ENCODE measurements at places on chromosomes 16 and 17. TPM values are rescaled to one million over a fixed set of nuclear protein-coding genes. Genes with fewer than 3 reads are reported as not detected.
A peak's percentile ranks its signal among the peaks of the same experiment; 100 is the strongest.

- no peak for DNase-seq
- no peak overlapping the region for H3K4me3 ChIP-seq
- no peaks in the 10 kb centered on the region for H3K36me3 ChIP-seq
- no peaks in the 10 kb centered on the region for H3K27me3 ChIP-seq
- H3K27ac ChIP-seq, result peak overlapping the region; percentile 98
These were observed 4.8 kb upstream of the SREBF1 start for GRCh38 chr17:17841601-17842025.

GRCh38 chr16:65910291-65910690, 456.2 kb upstream of the CDH5 start:
- H3K27me3 ChIP-seq, result no peaks in the 10 kb centered on the region
- no peak overlapping the region for H3K27ac ChIP-seq
- H3K36me3 ChIP-seq, result no peaks in the 10 kb centered on the region

CLEC10A gene
- total RNA-seq, result not detected

PRSS22 gene
- total RNA-seq, result 2.0 TPM

GRCh38 chr17:68443972-68444464, 13.3 kb downstream of the WIPI1 start:
- H3K27ac ChIP-seq, result no peak overlapping the region
- DNase-seq, result no peak
- no peaks in the 10 kb centered on the region for H3K4me1 ChIP-seq

DNA sequence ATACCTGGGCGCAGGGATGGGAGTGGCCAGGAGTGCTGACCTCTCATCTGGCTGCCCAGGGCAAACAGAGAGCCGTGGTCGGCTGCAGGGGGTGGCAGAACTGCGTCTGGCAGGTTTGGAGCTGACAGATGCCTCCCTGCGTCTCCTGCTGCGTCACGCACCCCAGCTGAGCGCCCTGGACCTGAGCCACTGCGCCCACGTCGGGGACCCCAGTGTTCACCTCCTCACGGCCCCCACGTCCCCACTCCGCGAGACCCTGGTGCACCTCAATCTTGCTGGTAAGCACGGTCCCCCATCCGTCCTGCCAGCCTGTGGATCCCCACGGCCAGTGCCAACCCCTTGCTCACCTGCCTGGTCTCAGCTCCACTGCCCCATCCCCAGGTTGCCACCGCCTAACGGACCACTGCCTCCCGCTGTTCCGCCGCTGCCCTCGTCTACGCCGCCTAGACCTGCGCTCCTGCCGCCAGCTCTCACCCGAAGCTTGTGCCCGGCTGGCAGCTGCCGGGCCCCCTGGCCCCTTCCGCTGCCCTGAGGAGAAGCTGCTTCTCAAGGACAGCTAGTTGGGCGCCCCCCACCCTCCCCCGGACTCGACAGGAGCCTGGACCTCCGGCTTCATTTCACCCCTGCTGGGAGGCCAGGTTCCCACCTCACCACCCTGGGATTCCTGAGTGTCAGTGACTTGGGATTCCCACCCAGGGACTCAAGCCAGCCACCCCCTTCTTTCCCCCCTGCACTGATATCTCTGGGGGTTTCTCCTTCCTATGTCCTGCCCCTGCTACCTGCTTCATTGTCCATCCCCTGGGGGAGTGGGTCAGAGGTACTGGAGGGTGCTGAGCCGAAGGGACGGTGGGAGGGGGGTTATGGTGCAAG, 2.0 kb upstream of the ORAI3 start:
- H3K36me3 ChIP-seq, result peaks cover 16% of the 10 kb centered on the region
- peaks cover 13% of the 10 kb centered on the region for H3K4me1 ChIP-seq
- H3K27me3 ChIP-seq, result no peaks in the 10 kb centered on the region
- peak overlapping the region; percentile 95 for H3K27ac ChIP-seq
- DNase-seq, result no peak
- peak overlapping the region; percentile 63 for H3K4me3 ChIP-seq

FBXO31 gene
- 11.3 TPM for total RNA-seq

DNA sequence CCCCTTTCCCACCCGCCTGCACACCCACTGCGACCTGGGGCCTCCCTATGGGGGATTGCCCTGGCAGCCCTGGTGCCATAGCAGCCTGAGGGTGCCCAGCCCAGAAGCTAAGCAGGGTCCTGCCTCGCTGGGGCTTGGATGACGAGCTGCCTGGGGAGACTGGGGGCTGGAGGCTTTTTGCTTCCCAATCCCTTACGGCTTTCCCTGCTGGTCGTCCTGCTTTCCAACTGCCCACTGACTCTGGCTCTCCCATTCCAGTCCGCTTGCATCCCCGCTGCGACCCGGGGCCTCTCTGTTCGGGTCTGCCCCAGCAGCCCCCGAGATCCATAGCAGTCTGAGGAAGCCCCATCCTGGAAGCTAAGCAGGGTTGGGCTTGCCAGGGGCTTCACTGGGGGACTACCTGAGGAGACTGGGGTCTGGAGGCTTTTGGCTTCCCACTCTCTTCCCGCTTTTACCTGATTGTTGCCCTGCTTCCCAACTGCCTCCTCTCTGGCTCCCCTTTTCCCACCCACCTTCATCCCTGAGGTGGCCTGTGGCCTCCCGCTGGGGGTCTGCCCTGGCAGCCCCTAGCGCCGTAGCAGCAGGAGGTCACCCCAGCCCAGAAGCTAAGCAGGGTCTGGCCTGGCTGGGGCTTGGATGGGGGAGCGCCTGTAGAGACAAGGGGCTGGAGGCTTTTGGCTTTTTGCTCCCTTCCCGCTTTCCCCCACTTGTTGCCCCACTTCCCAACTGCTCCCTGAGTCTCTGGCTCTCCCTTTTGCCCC, 2292.8 kb downstream of the TP53TG3F start:
- no peak overlapping the region for H3K4me3 ChIP-seq
- H3K27ac ChIP-seq, result no peak overlapping the region

DNA sequence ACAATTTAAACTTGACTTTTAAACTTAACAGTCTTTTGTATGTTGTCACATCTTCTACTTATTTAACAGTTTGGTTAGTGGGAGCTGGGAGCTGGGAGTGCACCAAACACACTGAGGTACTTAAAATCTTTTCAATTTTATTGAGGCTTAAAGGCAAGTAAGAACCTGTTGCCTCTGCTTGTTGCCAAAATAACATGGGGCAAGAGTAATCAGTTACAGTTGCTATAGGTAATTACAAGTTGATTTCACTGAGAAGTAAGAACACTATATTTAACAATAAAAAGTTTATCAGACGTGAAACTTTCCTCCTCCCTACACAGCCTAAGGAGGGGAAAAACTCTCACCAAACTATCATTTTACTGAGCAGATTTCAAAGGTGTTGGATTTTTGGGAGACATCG, 135.2 kb downstream of the FTO start:
- DNase-seq, result no peak
- no peaks in the 10 kb centered on the region for H3K36me3 ChIP-seq
- H3K4me3 ChIP-seq, result no peak overlapping the region
- no peaks in the 10 kb centered on the region for H3K27me3 ChIP-seq
- H3K27ac ChIP-seq, result no peak overlapping the region

KRTAP2-2 gene
- total RNA-seq, result not detected

DNA sequence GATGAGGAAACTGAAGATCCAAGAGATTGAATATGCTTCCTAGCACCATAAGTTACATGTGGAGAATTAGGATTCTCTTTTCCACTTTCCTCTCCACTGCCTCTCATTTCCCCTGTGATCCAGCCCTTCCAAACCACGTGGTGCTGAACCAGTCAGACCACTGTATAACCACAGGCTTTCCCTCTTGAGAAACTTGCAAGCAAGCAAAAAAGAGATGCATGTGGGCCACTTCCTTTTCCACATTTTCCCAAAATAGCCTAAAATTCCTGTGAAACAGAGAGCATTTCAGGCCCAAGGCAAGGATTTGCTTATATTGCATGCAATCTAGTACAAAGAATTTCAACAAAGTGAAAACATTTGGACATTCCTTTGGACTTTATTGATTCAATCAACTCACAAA, 59.3 kb upstream of the KSR1 start:
- no peak overlapping the region for H3K4me3 ChIP-seq
- DNase-seq, result no peak
- no peaks in the 10 kb centered on the region for H3K36me3 ChIP-seq
- no peaks in the 10 kb centered on the region for H3K4me1 ChIP-seq

KRT12 gene
- not detected for total RNA-seq

DNA sequence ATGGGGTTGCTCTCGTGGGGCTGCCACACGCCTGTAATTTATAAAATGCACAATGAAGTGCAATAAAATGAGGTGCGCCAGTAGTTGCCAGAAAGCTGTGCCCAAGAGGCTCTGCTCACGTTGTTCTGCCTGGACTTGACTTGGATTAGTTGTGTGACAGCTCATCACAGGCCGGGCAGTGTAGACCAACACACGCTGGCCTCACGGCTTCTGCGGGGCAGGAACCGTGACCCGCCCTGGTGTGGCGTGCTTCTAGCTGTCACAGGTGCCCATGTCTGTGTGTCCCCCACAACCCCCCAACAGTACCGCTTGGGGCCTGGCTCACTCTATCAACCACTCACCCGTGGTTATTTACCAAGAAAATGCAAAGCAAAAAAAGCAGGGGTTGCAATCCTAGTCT, 112.2 kb upstream of the ZNF750 start:
- peaks cover 5% of the 10 kb centered on the region for H3K36me3 ChIP-seq
- no peak overlapping the region for H3K4me3 ChIP-seq
- H3K4me1 ChIP-seq, result no peaks in the 10 kb centered on the region
- DNase-seq, result no peak
- no peaks in the 10 kb centered on the region for H3K27me3 ChIP-seq

GRCh38 chr17:50537721-50538548, 5.4 kb downstream of the EPN3 start:
- no peak overlapping the region for H3K4me3 ChIP-seq
- peaks cover 21% of the 10 kb centered on the region for H3K27me3 ChIP-seq
- H3K36me3 ChIP-seq, result no peaks in the 10 kb centered on the region
- DNase-seq, result no peak

OTOP3 gene
- total RNA-seq, result not detected

UTS2R gene
- total RNA-seq, result 0.49 TPM

SLC38A8 gene
- total RNA-seq, result not detected

DNA sequence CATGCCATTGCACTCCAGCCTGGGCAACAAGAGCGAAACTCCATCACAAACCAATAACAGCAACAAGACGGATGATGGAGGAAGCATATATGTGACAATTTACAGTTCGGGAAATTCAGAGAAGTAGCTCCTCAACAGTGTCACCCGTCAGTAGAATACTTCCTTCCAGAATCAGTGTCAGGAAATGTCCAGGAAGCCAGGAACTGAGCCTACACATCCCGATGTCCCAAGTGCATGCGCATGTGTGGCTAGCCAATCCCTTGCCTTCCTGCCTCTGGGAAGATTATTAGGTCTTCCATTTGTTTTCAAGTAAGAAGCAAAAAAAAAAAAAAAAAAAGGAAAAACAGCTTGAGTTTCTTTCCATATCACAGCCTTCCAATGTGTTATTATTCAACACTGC, 1.4 kb upstream of the PITPNC1 start:
- no peak for DNase-seq
- H3K27me3 ChIP-seq, result no peaks in the 10 kb centered on the region
- H3K36me3 ChIP-seq, result no peaks in the 10 kb centered on the region
- peaks cover 16% of the 10 kb centered on the region for H3K4me1 ChIP-seq

GRCh38 chr16:2532494-2533141, 1.4 kb upstream of the CEMP1 start:
- no peaks in the 10 kb centered on the region for H3K36me3 ChIP-seq
- peak overlapping the region; percentile 81 for H3K27ac ChIP-seq

ZFP1 gene
- total RNA-seq, result 12.5 TPM

KRT36 gene
- total RNA-seq, result not detected

ABCA8 gene
- total RNA-seq, result not detected

DNA sequence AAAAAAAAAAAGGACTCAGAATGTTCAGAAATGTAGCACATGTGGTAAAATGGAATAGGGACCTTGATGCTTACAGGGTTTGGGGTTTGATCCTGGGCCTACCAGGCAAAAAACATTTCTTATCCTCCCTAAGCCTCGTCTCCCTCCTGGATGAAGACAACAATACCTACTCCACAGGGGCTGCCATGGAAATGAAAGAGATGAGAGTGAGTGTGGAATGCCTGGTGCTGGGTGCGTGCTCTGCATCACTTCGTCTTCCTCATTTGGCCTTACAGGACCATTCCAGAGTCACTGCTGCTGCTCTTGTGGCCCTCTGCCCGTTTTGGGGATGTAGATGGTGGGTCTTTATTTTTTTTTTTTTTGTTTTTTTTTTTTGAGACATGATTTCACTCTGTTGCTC, 692.9 kb upstream of the EEF2KMT start:
- no peak overlapping the region for H3K27ac ChIP-seq
- H3K4me3 ChIP-seq, result no peak overlapping the region
- peak; percentile 13 for DNase-seq
- no peaks in the 10 kb centered on the region for H3K36me3 ChIP-seq

DNA sequence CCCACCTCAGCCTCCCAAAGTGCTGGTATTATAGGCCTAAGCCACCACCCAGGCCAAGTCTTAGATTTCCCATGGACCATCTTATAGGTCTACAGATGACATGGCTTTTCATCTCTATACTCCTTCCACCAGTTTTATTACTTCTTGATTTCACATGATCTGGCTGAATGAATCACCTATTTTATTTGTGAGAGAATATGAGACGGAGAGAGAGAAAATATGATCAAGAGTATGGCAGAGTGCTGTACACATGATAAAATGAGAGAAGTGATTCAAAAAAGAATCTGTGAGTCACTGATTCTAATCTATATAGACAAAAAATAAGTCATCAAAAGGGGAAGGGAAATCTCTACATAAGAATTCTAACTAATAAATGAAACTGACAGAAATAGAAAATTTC, 13.7 kb downstream of the ACSM1 start:
- H3K4me3 ChIP-seq, result no peak overlapping the region
- no peaks in the 10 kb centered on the region for H3K36me3 ChIP-seq
- DNase-seq, result no peak
- peaks cover 31% of the 10 kb centered on the region for H3K4me1 ChIP-seq
- H3K27ac ChIP-seq, result no peak overlapping the region

DNA sequence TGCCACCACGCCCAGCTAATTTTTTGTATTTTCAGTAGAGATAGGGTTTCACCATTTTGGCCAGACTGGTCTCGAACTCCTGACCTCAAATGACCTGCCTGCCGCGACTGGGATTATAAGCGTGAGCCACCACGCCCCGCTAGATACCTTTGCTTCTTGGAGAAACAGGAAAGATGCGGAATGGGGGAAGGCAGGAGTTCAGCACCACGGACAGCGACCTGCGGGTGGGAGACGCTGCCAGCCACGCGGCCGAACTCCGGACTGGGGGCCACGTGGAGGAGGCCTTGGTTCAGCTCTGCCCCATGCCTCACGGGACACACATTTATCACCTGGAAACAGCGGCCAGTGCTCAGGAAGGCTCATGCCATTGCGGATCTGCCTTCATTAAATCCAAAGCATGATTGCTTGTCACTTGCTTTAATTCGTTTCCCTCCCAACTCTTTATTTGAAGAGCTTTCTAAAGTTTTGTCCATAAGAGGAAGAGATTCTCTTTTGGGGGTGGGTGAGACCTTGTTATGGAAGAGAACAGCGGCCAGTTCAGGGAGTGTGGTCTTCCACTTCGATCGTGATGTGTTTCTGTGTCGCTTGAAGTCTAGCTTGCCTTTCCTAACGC, 219.9 kb downstream of the ENGASE start:
- H3K27me3 ChIP-seq, result peaks cover 7% of the 10 kb centered on the region
- DNase-seq, result peak; percentile 90
- H3K27ac ChIP-seq, result no peak overlapping the region
- H3K4me1 ChIP-seq, result no peaks in the 10 kb centered on the region

Measured in GM23338 (cell line).